ENCODE measurements at places on chromosomes 13 and 19.

DNA sequence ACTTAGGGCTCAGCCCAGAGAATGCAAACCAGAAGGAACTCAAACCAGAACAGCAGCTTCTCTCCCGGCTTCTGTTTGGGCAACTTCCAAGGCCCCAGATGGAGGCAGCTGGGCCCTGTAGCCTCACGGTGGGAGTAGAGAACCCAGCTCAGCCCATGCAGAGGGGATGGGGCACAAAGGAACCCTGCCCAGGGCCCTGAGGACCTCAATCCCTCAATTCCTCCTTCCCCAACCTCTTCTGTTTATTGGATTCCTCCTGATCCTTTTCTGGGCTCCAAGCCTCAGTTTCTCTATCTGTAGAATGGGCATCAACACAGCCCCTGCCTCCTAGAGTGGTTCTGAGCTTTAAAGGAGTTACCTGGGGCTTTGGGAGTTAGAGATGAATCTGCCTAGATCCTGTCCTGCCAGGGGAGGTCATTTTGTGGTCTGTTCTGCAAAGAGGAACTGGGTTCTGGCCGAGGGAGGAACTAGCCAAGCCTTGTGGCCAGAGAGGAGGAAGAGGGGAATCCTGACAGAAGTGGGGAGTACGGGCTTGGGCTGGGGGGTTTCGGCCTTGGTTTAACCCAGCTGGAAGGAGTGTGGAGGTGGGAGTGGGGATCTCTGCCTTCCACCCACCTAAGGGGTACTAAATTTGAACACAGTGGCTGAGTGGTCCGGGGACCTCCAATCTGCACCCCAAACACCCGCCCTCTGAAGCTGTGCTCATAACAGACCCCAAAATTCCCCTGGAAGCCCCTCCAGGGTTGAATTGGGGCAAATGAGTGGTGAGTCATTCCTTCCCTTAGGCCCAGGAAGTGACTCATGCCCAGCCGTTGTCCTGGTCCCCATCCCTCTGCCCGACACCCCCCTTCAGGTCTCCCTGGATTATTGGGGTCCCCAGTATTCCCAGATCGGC, 2.7 kb downstream of the ADGRE5 start:
- DNase-seq = no peak

GRCh38 chr19:4380254-4380727, 20.1 kb downstream of the SH3GL1 start:
- DNase-seq = no peak

GRCh38 chr13:108269601-108270328, at the start of gene TNFSF13B:
TSS of gene TNFSF13B (plus strand) at chr13:108269718. CDS start at chr13:108269896, 178 bp downstream.
- DNase-seq = peak; percentile 8

GRCh38 chr19:57708641-57709361, at the start of gene ZNF154:
TSS of gene ZNF154 (minus strand) at chr19:57709204. CDS start at chr19:57708971, 233 bp downstream.
- no peak for DNase-seq

DNA sequence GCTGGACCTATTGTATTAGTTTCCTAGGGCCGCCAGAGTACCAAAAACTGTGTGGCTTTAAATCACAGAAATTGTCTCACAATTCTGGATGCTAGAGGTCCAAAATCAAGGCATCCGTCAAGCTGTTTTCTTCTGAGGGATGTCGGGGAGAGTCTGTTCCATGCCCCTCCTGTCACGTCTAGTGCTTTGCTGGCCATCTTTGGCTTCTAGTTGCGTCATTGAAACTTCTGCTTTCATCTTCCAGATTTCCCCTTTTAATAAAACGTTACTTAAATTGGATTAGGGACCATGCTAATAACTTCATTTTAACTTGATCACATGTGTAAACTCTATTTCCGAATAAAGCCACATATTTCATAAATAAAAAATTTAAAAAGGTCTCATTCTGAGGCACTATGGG, 47.5 kb downstream of the TRPM4 start:
- DNase-seq = no peak

- no peak for DNase-seq
Observed at GRCh38 chr19:52219611-52220010, 29.8 kb downstream of the PPP2R1A start.

GRCh38 chr19:55189403-55189835, 9.3 kb upstream of the SYT5 start:
- no peak for DNase-seq

DNA sequence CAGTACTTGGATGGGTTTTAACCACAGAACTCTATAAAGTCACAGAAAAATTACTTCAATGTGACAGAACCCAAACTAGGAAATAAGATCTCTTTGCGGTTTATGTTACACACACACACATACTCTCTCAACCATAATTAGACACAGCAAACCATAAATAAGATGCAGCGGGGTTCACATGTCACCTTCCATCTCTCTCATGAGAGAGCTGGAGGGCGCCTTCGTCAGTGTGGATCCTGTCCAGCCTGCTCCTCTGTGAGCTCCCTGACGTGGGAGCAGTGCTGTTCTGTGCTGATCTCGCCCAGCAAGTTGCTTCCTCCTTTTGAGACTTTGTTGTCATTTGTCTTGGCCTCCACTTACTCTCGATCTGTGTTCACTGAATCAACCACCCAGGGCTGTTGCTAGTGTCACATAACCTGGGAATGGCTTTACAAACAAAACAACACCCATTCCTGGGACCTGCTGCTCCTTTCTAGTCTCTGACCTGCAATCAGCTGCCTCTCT, 204.9 kb upstream of the KL start:
- no peak for DNase-seq

DNA sequence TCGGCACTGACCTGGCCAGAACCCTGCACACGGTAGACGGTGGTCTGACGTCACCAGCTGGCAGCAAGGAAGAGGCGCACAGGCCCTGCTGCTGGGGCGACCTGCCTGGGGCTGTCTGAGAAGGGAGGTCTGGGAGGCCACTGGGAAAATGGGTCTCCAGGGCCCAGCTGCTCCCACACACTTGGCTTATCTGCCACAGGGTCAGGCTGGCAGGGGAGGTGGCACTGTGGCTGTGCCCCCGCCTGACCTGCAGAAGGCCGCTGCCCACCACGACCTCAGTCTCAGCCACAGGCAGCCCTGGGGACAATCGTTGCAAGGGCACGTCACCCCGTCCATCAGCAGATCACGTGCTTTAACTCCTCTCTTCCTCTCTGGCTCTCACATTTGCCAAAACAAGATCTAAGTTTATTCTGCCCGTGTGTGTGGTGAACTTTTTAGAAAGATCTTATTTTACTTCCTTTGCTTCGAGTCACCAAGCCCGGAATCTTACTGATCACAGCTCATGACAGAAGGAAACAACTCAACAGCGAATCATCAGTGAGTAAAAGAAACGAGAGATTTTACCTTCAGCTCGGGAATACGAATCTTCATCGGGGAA, 45.2 kb upstream of the RANBP3 start:
- no peak for DNase-seq

DNA sequence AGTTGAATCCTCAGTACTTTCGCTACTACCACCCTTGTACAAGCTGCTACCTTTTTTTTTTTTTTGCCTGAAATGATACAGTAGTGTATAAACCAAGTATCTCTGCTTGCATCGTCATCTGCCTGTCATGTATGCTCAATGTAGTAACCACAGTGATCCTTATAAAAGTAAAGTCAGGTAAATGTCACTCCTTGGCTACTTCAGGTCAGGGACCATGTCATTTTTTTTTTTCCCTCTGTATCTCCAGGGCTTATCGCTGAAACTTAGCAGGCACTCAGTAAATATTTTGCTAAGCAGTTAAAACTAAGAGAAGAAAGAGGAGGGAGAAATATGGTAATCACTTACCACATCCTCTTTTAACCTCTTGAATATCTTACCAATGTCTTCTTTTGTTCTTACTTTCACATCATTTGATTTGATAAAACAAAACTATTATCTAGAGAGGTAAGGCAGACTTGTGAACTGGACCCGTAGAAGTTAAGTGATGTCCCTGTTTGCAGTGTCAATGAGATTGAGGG, 96.8 kb upstream of the KLF12 start:
- DNase-seq = no peak

GRCh38 chr13:48405875-48406274, 7.0 kb downstream of the LPAR6 start:
- DNase-seq = no peak

GRCh38 chr13:60574735-60575134, 177.7 kb downstream of the TDRD3 start:
- DNase-seq = no peak

DNA sequence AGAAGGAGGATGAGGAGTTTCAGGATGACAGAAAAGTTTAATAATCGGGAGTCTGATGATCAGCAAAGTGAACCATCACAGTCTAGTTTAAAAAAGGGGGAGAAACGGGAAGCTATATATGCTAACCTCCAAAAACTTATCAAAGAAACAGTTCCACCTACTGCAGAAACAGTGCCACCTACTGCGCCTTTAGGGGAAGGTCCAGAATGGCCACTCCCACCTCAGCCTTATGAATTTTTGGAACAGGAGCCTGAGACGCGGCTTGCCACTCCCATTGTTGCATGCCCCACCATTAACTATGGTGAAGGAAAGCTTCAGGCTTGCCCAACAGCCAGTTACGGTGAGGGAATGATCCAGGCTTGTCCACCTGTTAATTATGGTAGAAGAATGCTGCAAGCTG, 929.0 kb downstream of the SLITRK6 start:
- DNase-seq = no peak

GRCh38 chr13:102978168-102978567, 88.0 kb downstream of the SLC10A2 start:
- no peak for DNase-seq

GRCh38 chr19:13033819-13034611, 38.7 kb downstream of the NFIX start:
- peak; percentile 33 for DNase-seq

DNA sequence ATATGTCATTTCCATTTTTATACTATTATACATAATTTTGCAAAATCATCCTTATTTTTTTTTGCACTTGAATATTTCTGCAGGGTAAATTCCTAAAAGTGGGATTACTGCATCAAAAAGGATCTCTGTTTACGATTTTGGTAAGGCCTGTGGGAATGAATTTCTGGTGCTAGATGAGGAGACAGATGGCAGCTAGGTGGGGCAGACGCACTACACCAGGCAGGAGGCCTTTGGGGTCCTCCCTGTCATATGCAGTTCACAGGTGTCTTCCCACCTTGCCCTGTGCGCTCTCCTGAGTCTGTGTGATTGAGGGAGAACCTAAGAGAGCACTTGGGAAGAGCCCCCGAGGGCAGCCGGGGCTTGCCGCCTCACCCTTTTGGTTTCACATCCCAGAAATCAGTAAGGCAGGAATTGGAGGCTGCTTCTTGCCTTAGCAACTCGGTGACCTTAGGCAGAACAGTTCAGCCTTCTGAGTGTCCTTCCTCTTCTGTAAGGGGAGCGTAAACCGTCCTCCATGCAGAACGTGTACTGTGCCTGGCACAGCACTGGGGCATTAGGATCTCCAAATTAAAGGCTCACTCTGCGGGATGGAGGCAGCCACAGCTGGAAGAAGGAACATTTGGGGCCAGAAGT, 13.4 kb upstream of the GJB2 start:
- no peak for DNase-seq

DNA sequence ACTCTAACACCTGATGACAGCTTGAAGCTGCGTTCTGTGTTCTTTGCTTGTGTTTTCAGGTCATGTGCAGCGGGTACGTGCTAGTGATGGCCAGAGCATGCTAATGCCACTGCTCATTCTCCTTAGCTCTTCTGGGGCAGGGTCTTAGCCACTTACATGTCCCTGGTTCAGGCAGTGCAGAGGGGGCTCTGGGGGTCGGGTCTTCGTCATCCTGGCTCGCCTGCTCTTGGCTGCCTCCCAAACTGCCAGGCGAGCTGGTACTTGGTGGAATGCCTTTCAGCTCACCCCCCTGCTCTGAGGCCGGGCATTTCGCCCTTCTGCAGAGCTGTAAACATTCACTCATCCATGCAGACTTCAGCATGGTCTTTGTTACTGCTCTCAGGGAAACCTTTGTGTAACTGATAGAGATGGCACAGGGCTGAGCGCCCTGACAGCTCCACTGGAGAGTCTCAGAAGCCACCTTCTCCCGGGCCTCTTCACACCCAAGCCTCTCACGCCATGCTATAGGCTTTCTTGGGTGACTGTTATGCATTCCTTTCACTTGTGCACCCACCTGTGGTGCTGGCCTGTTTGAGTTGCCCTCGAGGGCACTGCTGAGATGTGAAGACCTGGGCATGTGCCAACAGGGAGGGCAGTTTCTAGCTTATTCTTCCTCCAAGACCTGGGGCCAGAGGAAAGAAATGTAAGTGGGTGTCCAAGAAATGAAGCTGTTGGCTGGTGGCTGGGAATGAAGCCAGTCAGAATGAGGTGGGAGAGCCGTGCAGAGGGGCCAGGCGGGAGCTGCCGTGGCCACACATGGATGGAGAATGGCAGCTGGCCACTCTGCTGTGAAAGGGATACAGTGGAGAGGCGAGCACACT, 24.4 kb downstream of the FAM124A start:
- DNase-seq = no peak

DNA sequence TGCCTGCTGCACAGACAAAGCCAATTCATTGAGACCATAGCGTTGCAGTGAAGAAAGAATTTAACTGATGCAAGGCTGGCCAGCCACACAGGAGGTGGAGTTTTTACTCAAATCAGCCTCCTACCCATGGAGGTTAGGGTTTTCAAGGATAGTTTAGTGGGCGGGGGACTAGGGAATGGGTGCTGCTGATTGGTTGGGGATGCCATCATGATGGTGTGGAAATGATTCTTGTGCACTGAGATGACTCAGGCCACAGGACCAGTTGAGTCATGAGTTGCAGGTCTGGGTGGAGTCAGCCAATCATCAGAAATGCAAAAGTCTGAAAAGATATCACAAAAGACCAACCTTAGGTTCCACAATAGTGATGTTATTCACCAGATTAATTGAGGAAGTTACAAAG, 359.6 kb downstream of the FOXO1 start:
- no peak for DNase-seq

GRCh38 chr13:61045251-61045650, 370.4 kb downstream of the PCDH20 start:
- DNase-seq = no peak

DNA sequence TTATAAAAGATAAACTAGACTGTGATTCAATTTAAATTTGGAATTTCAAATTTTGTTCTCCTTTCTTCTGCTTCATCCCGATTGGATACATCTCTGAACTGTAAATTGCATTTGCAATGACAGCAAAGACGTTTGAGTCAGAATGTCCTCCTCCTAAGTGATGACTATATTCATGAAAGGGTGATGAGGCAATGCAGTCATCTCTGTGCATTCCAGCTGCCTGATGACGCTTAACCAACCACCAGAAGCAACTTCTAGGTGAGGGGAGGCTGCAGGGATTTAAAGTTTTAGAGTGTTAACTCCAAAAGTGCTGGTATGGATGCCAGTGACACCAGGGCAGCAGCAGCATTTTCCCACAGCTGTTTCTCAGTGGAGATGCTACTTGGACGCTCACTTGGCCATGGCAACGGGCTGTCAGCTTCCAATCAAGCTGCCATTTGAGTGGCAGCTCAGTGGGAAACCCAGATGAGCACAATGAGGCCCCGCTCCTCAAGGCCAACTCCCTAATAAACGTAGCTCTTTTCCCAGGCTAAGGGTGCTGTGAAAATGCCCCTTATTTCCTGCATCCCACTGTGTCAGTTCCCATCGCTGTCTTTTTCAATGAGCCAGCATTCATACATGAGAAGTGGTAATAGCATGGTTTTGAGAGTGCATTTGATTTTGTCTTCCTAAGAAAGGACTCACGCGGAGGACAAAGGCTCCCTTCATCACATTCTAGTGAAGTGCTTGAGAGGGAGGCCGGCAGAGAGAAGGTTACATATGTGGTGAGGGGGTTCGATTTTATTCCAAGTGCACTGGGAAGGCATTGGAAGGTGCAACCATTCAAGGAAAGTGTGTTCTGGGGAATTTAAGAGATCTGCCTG, 45.2 kb upstream of the AMER2 start:
- DNase-seq = no peak

All from stimulated activated CD4-positive, alpha-beta T cell treated with anti-CD3 and anti-CD28 coated beads, Interleukin-1b, Interleukin-23, amount 100 ng/mL, for 1 hour (primary cell).